ENCODE measurements at places on chromosomes 11 and 22.

DNA sequence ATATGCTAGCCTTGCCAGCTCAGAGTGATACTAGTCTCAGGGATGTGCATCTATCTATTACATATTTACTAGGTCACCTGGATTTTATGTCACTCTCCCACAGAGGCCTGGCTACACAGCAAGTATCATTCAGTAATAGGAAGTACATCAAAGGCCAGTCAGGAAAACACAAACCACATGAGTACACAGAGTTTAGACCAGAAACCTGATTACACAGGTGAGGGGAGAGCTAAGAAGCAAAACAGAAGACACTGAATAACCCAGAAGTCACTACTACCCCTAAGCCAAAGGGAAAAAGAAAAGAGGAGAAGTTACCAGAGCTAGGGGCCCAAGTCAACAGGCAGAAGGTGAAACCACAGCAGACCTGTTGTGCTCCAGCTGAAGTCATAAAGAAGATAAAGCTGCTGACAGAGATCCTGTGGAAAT, 13.3 kb downstream of the LPXN start:
- DNase-seq = no peak

- DNase-seq = peak; percentile 87
Measured at GRCh38 chr11:70128435-70128906, 50.4 kb downstream of the ANO1 start.

DNA sequence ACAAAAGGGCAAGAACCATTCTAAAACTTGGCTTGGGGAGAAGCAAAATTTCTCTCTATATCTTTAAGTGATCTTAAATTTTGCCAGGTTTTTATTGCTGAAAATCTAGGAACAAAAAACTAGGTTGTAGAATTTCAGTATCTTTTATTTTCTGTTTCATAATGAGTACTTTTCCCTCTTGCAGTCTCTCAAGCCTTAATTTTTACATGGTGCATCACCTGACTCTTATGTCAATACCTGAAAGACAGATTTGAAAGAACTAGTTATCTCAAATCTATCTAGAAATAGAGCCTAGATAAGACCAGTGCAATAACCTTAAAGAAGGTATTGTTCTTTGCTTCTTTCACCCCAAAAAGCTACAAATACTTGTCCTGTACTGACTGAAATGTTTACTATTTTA, 122.1 kb downstream of the TRIM44 start:
- DNase-seq = no peak

DNA sequence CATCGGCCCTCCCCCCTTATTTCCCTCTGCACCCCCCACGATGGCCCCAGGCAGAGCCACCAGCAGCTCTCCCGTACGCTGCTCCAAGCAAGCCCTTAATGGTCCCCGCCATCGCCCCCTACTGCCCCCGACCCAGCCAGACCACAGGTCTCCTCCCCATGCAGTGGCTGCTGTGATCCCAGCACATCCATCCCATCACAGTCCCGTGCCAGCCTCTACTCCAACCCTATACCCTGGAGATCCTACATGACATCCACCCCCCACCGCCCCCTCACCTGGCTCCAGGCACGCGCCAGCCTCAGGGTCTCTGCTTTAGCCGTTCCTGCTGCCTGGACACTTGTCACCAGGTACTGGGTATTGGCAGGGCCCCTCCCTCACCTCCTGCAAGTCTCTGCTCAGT, 85.8 kb upstream of the RTL6 start:
- DNase-seq = no peak

DNA sequence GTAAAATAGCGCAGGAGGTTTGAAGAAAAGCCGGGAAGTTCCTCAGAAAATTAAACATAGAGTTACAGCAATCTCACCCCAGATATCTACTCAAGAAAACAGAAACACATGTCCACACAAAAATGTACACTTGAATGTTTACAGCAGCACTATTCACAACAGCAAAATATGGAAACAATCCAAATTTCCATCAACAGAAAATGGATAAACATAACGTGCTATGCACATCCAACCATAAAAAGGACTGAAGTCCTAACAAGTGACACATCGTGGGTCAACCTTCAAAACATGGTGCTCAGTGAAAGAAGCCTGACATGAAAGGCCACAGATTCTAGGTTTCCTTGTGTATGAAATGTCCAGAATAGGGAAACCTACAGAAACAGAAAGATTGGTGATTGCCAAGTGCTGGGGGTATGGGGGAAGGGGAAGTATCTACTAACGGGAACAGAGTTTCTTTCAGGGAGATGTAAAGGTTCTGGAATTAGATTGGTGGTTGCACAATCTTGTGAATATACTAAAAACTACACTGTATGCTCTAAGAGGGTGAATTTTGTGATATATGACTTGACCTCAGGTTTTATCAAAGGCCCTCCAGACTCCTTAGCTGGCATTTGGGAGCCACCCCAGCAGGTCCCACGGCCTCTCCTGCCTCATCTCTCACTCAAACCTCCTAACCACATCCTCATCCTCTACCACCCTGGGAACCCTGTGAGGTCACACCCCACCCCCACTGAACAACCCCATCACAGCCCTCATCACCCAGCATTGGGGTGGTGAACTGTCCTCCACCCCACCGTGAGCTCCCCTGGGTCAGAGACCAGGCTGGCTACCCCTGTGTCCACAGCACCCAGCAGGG, 69.2 kb upstream of the PRR5 start:
- DNase-seq = no peak

- no peak for DNase-seq
Measured at GRCh38 chr11:123282597-123282996, 87.5 kb upstream of the CLMP start.

DNA sequence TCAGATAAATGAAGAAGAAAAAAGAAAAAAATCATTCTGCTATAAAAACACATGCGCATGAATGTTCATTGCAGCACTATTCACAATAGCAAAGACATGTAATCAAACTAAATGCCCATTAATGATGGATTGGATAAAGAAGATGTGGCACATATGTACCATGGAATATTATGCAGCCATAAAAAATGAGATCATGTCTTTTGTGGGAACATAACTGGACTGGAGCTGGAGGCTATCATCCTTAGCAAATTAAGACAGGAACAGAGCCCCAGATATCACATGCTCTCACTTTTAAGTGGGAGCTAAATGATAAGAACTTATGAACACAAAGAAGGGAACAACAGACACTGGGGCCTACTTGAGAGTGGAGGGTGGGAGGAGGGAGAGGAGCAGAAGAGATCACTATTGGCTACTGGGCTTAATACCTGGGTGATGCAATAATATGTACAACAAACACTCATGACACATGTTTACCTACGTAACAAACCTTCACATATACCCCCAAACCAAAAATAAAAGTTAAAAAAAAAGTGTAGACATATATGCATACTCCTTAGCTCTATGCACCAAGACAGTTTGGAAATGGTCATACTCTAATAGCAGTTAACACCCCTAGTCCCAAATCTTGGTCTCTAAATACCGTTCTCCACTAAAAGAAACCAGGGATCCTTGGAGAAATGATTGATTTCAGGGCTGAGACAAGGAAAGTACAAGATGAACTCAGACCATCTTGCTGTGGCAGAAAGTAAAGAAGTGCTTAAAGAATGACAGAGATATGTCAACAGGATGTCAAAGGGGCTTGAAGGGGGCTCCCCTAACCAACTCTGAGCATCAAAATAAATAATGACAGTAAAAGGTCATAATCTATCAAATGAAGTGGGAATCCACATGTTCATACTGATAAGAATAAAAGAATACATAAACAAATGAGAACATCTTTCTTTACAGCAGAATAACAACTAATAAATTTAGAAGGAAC, 17.1 kb upstream of the DDX6 start:
- no peak for DNase-seq

DNA sequence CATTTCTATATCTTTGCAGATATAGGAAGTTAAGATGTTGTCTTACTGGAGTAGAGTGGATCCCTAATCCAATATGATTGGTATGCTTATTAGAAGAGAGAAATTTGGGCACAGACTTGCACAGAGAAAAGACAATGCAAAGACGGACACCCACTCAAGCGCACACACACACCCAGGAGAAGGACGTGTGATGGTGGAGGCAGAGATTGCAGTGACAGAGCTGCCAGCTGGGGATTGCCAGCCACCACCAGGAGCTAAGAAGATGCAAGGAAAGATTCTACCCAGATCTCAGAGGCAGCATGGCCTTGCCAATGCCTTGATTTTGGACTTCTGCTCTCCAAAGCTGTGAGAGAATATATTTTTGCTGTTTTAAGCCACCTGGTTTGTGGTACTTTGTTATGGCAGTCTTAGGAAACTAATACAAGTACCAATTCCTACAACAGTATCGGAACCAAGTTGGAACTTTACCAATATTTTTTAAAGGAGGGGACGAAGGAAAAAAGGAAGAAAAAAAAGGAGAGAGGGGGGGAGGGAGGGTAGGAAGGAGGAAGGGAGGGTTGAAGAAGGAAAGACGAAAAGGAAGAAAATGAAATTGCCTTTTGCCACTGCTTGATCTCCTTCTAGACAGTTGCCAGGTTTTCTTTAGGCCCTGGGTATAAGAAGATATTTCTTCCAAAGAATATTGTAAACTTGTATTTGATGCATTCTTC, 334.0 kb downstream of the BUD13 start:
- no peak for DNase-seq

Data from MG63 (cell line).